NCI-H1105 treated with DMSO at 0.1 percent for 48 hours (cell line): ENCODE measurements at places on chromosomes 1 and 21.

DNA sequence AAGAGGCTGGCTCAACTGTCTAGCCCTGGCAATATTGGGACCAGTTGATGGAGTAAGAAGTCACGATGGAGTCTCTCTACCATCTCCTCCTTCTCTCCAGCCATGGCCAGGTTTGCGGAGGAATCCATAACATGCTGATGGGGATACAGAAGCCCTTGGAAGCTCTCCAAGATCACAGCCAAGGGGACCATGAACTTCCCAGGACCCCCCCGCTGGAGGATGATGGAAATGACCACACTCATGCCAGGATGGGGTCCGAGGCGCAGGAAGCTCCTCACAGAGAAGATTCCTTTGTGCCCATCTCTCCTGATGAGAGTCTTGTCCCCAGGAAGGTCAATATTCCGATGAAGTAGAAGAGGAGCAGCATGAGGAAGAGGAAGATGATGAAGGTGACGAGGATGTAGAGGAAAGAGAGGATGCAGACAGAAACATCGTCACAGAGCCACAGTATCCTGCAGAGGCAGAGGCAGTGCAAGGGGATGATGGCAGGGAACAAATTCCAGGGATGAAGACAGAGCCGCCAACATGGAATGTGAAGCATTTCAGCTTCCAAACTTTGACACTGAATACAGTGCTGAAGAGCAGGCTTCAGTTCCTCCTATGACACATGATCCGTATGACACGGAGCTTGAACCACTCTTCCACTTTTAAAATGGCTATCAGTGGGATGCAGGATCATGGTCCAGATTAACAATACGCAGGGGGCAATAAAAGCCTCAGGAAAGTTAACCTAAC is 57.9 kb upstream of the EDN2 start:
- DNase-seq = no peak

DNA sequence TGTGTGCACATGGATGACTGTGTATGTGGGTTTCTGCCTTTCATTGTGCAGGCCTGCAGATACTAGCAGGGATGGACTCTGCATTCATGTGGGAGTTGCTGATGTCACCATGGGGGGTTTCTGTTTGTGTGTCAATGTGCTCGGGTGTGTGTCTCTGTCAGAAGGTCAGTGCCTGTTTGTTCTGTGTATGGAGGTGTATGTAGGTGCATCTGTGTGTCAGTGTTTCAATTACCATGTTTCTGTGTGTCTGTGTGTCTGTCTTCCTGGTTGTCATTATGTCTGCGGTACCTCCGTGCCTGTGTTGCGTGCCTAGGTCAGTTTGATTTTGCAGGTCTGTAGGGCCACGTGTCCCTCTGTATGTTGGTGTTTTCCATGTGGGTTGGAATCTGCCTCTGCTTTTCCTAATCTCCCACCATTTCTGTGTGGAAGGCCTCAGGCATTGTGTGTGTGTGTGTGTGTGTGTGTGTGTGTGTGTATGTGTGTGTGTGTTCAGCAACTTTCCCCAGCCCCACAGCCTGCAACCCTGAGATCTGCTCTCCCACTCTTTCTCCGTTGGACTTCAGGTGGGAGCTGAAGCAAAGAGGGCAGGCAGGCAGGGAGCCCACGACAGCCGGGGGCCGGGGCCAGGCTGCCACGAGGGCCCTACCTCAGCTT is 36.7 kb upstream of the WASF2 start:
- no peak for DNase-seq

DNA sequence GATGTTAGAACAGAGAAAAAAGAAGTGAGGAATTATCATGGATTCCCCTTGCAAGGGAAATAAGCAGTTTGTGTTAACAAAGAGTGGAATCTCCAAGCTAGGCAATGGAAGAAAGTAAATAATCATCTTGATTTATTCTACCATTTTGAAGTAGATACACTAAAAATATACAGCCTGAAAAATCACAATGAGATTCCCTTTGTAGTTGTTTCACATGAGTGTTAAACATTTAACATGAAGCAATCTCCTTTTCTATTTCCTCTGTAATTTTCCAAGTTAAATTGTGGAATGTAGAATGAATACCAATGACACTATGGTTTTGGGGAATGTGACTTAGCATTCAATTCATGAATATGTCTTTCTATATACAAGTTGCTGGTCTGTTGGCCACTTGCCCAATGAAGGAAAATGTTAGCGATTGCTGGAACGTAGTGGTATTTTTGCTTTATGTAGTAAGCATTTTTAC is 5.7 kb downstream of the TGFB2 start:
- DNase-seq = no peak

DNA sequence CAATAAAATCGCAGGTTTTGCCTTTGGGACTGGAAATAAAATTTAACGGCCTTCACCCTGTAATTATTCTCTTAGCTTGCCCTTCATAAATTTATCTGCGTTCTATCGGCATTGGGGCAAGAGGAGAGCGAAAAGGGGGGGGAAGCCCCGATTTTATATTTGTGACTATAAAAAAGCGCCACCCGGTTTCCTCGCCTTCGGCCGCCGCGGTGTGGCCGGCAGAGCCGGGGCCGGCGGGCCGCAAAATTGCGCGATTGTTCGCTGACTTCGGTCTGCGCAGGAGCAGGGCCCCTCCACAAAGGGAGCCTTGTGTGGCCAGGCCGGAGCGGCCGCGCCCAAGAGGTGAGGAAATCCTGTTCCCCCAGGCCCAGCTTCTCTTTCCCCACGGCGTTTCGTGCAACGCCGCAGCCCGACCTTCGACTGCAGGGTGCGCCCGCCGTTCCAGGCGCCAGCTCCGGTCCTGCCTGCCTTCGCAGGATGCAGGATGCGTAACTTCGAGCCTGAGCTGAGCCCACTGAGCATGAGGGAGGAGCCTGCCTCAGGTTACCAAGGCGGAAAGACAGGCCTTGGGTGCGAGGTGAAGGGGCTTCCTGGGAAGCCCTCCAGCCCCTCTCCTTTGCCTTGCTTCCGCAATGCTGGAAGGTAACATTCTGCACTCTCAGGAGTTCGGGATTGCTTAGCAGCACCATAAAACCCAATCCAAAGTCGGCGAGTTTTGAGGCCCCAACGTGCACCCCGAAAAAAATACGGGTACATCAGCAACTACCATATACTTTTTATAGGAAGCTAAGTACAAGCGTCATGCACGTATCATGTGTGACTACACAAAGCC is 4.9 kb upstream of the TBX15 start:
- no peak for DNase-seq

- DNase-seq = no peak
Observed at GRCh38 chr1:244106837-244107493, 55.9 kb downstream of the ZBTB18 start.

DNA sequence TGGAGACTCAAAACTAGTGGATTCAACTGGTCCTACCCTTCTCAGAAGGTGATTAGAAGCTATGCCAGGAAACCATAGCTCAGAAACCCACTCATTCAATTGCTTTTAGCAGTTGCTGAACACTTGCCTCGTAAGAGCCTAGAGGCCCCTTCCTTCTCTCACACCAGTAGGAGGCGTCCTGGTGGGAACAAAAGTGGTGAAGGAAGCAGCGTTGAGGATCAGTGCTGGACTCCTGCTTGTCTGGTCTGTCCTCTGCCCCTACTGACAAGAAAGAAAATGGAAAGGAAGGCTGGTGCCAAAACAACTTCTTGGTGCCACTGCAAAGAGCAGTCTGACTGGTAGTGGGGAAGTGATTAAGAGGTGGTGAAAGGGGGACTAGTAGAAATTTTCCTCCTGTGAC is 269.7 kb downstream of the LMO4 start:
- no peak for DNase-seq

DNA sequence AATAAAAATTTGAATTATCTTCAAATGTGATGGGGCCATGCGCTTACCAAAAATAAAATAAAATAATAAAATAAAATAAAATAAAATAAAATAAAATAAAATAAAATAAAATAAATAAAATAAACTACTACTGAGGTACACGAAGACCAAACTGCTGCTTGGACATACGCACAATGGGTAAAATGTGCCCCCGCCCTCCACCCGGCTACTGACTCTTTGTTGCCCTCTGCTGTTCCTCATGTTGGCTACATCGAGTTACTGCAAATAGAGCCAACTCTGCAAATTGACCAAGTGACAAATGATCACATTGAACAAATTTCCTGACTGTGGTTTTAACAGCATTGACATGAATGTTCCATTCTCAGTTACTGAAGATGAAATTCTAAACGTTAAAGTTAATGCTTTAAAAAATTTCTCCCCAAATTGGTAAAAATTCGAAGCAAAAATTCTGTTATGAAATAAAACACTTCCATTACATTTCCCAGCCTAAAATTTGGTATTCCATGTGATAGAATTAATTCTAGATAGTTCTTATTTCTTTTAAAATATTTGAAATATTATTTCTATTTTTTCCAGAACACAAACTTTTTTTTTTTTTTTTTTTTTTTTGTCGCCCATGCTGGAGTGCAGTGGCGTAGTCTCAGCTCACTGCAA is 18.8 kb upstream of the MAP1LC3C start:
- peak; percentile 1 for DNase-seq

- no peak for DNase-seq
Observed at GRCh38 chr1:161989108-161989507, 34.6 kb downstream of the OLFML2B start.

DNA sequence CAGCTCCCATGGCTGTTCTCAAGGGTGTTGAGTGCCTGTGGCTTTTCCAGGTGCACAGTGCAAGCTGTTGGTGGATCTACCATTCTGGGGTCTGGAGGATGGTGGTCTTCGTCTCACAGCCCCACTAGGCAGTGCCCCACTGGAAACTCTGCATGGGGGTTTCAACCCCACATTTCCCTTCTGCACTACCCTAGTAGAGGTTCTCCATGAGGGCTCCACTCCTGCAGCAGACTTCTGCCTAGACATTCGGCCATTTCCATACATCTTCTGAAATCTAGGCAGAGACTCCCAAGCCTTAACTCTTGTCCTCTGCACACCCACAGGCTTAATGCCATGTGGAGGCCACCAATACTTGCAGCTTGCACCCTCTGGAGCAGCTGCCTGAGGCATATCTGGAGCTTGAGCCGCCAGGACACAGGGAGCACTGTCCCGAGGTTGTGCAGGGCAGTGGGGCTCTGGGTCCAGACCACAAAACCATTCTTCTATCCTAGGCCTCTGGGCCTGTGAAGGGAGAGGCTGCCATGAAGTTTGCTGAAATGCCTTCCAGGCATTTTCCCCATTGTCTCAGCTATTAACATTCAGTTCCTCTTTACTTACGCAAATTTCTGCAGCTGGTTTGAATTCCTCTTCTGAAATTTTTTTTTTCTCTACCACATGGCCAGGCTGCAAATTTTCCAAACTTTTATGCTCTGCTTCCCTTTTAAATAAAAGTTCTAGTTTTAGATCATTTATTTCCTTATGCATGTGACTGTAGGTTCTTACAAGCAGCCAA is 8.8 kb upstream of the CAPN8 start:
- no peak for DNase-seq

DNA sequence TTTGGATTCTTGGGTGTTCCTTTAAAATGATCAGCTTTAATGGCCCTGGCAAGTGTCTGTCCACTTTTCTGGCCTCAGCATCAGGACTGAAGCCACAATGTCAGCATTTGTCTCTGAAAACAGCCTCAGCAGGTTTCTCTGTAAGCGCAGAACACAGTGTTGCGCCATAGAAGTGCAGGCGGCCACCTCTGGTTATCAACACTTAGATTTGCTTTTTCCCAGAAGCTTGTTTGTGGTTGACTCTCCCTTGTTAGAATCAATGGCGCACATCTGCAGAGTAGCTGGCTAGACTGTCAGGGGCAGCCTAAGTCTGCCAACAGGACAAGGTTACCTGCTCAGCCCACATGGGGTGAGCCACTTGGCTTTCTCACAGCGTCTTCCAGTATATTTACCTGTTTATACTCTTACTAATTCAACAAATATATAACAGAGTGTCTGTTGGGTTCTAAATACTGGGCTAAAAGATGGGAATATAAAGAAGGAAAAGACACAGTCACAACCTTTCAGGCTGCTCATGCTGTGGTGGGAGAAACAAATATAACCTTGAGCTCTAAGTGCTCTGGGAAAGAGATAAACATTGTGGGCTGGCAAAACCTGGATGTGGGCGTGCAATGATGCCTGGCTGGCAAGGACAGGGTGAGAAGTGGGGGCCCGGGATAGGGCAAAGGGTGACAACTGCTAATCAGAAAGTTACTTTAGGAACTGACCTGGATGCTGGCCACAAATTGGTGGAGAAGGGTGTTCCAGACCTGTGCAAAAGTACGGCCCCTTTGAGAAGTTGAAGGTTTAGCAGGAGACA is 149.3 kb upstream of the KIAA0040 start:
- no peak for DNase-seq

DNA sequence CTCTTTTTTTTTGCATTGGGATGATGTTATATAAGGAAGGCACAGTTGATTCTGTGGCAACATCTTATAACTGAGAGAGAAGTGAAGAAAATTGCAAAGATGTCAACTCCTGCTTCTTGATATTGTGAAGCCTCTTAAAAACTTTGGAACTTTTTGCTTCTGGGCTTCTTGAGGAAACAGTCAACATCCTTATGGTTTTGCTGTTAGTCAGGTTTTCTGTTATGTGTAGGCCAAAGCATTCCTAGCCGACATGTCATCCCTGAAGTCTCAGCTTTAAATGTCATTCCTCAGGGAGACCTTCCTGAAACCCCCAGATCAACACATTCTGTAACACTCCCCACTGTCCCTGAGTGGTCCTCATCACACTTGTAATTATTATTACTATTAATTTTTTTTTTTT is 12.6 kb downstream of the FALEC start:
- DNase-seq = no peak

DNA sequence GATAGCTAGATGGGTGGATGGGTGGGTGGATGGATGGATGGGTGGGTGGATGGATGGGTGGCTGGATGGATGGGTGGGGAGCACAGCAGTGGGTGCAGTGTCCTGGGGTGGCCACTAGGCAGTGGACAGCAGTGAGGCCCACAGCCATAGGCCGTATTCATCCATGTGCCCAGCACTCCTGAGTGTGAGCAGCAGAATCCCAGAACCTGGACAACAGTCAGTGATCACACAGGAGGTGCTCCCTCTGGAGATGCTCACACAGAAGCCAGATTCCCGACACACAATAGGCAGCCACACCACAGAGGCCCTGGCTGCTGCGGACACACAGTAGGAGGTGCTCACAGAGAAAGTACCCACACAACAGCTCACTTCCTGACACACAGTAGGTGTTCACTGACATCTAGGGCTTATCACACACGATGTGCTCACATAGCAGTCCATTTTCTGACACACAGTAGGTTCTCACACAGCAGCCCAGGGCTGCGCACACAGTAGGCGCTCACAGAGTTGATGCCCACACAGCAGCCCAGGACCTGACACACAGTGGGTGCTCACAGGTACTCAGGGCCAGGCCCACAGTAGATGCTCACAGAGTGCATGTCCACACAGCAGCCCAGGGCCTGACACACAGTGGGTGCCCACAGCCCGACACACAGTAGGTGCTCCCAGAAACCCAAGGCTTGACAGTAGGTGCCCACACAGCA is 64.0 kb downstream of the RAP1GAP start:
- no peak for DNase-seq
